Activated naive CD8-positive, alpha-beta T cell treated with anti-CD3 and anti-CD28 coated beads for 36 hours (primary cell): ENCODE measurements at places on chromosomes 2 and 18.
A peak's percentile ranks its signal among the peaks of the same experiment; 100 is the strongest.

- peak overlapping the region; percentile 50 for H3K4me3 ChIP-seq
- H3K27ac ChIP-seq: no peak overlapping the region
- peaks cover 45% of the 10 kb centered on the region for H3K4me1 ChIP-seq
Observed at GRCh38 chr2:174336501-174337336, 2.0 kb downstream of the SP9 start.

DNA sequence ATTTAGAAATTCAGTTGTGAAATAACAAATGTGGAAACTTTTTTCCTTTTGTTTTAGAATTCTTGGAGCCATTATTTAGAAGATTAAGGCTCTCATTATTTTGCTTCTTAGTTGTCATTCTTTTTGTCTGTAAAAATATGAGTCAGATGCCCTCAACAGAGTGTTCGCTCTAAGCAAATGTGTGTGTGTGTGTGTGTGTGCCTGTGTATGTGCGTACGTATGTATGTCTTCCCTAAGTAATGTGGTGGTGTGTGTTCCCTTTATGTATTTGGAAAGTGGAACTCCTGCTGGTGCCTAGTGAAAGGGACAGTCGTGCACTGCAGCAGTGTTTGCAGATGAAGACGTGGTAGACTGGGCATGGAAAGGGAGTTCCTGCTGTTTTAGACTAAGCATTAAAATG lies 27.5 kb downstream of the ZNF407 start:
- H3K27me3 ChIP-seq: no peaks in the 10 kb centered on the region
- H3K36me3 ChIP-seq: no peaks in the 10 kb centered on the region
- H3K27ac ChIP-seq: no peak overlapping the region
- H3K4me3 ChIP-seq: no peak overlapping the region

DNA sequence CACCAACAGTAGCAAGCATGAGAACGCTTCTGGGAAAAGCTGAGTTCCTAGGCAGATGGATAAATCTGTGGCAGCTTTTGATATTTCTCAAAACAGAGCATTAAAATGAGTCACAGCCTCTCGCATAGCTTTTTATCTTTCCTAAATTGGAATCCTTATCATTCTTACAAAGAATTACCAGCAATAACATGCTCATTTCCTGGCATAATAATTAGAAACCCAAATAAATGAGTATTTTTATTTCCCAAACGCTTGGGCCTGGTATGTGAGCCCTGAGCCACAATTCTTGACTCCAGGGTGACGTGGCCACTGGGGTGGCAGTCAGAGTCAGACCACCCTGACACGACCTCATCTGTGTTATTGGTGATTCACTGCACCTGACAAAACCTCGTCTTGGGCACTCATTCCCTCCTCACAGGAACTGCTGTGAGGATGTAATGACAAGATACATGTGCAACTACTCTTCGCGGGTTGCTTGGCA lies 210.7 kb downstream of the ARL4C start:
- no peak for DNase-seq
- no peak overlapping the region for H3K4me3 ChIP-seq
- H3K36me3 ChIP-seq: peaks cover 22% of the 10 kb centered on the region
- H3K27me3 ChIP-seq: no peaks in the 10 kb centered on the region
- H3K4me1 ChIP-seq: peaks cover 52% of the 10 kb centered on the region

DNA sequence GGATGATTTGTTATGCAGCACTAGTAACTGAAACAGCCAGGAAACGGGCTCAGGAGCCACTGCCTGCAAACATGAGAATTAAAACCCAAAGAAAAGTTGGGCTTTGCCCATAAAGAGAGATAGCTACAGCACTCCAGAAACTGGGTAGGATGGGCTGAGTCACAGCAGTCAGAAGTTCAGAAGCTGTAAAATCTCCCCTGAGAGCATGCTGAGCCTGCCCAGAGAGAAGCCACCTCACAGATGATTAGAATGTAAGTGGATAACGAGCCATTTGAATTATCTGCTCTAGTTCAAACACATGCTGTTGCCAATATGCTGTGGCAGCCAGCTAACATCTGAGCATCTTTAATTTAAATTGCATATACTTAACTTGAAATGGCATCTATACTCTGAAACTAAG lies 388.1 kb upstream of the ACVR2A start:
- no peak overlapping the region for H3K4me3 ChIP-seq
- no peaks in the 10 kb centered on the region for H3K4me1 ChIP-seq
- H3K36me3 ChIP-seq: no peaks in the 10 kb centered on the region
- no peak overlapping the region for H3K27ac ChIP-seq
- H3K27me3 ChIP-seq: no peaks in the 10 kb centered on the region

DNA sequence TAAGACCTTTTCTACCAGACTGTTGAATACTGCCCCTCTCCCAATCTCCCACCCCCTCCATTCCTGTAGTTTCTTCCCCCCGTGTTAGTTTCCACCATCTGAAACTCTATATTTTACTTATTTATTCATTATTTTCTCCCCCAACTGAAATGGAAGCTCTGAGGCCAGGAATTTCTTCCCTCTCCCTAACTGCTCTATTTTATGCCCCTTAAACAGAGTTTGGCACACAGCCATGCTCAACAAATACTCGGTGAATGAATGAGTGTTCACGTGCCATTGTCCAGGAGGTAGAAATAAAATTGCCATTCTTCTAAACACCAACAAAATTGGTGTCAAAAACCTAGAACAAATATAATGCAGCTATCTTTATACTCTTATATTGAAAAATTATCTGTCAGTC lies 5.6 kb downstream of the ITGB1BP1 start:
- no peak for DNase-seq
- H3K27ac ChIP-seq: no peak overlapping the region
- peaks cover 41% of the 10 kb centered on the region for H3K4me1 ChIP-seq
- H3K4me3 ChIP-seq: no peak overlapping the region

- no peaks in the 10 kb centered on the region for H3K36me3 ChIP-seq
- no peak for DNase-seq
- H3K27ac ChIP-seq: no peak overlapping the region
- H3K4me3 ChIP-seq: no peak overlapping the region
- H3K27me3 ChIP-seq: peaks cover 18% of the 10 kb centered on the region
- peaks cover 3% of the 10 kb centered on the region for H3K4me1 ChIP-seq
Observed at GRCh38 chr2:20916604-20917286, 93.8 kb upstream of the LDAH start.

DNA sequence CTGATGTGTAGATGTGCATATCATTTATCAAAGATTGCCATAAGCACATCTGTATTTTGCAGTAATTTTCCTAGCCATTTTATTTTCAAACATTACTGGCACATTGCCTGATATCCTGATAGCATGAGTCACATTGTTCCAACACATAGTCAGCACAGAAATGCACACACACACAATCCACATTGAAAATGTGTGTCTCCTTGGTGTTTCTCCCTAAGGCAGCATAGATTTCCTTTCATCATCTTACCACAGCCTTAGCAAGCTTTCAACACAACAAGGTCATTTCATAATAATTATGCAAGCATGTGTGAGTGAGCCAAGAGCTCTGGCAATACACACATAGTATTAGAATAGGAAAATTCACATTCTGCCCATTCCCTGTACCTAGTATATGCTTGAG lies 245.4 kb upstream of the MEIS1 start:
- H3K4me3 ChIP-seq: no peak overlapping the region
- no peak overlapping the region for H3K27ac ChIP-seq
- H3K27me3 ChIP-seq: no peaks in the 10 kb centered on the region
- no peak for DNase-seq

GRCh38 chr2:105573910-105574655 lies 170.6 kb upstream of the NCK2 start:
- no peaks in the 10 kb centered on the region for H3K27me3 ChIP-seq
- no peaks in the 10 kb centered on the region for H3K36me3 ChIP-seq
- H3K4me3 ChIP-seq: no peak overlapping the region
- H3K4me1 ChIP-seq: peaks cover 15% of the 10 kb centered on the region
- no peak overlapping the region for H3K27ac ChIP-seq

- H3K27me3 ChIP-seq: no peaks in the 10 kb centered on the region
- H3K4me1 ChIP-seq: peaks cover 37% of the 10 kb centered on the region
- peak overlapping the region; percentile 24 for H3K4me3 ChIP-seq
- H3K36me3 ChIP-seq: peaks cover 2% of the 10 kb centered on the region
Observed at GRCh38 chr18:57775937-57776336, 27.2 kb downstream of the ATP8B1 start.

DNA sequence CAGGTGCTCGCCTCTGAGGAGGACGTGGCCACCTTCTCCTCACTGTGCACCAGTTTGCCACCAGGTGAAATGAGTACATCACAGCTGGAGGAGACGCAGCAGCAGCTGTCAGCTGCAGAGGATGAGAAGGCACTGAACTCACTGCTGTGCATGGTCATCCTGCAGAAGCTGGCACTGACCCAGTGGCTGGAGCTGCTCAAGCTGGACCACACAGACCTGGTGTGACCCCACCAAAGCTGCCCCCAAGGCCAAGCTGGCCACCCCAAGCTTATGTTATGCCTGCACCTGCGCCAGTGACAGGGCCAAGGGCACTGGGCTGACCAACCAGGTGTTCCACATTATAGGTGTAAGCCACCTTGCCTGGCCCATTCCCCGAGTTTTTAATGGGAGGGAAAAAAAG lies 19.3 kb downstream of the CLK1 start:
- H3K27me3 ChIP-seq: no peaks in the 10 kb centered on the region
- DNase-seq: no peak
- no peaks in the 10 kb centered on the region for H3K4me1 ChIP-seq
- no peak overlapping the region for H3K27ac ChIP-seq

DNA sequence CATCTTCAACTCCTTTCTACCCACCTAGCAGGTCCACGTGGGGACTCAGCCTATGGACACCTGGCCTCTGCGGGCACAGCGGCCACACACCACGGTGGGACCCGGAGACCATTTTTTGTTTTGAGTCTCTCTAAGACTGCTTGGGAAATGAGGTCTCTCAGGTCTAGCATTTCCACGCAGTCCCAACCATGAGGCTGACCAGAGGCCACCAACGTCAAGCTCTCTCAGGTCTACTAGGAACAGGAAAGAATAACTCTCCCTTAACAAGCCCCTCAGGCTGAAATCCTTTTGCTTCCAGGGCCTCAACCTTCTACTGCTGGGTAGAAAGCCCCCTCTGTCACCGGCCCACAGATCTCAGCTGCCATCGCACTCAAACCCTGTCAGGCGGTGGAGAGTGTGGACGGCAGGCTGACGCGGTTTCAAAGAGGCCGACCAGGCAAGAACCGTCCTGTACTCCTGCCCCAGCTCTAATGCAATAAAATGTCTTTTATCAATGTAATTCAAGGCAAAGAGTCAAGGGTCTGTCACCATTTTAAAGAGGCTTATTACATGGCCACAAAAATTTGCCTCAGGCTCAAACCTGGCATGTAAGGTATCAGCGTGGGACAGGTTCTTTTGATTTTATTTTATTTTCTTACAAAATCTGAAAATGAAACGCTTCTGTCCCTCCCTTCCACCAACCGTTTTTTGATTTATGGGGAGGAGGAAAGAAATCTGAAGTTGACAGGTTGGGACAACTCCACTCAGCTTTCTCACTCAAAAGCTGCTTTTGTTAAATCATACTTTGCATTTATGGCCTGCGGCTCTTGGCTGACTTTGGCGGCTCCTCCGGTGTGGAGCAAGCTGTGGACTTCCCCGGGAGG lies 74.0 kb downstream of the BCL11A start:
- H3K4me1 ChIP-seq: peaks cover 2% of the 10 kb centered on the region
- H3K27ac ChIP-seq: no peak overlapping the region
- DNase-seq: no peak
- H3K36me3 ChIP-seq: no peaks in the 10 kb centered on the region
- no peak overlapping the region for H3K4me3 ChIP-seq
- H3K27me3 ChIP-seq: peaks cover 23% of the 10 kb centered on the region

GRCh38 chr2:47301731-47302130 lies 101.2 kb upstream of the MSH2 start:
- no peak overlapping the region for H3K27ac ChIP-seq
- no peaks in the 10 kb centered on the region for H3K36me3 ChIP-seq
- H3K4me3 ChIP-seq: no peak overlapping the region
- H3K27me3 ChIP-seq: peaks cover 12% of the 10 kb centered on the region
- DNase-seq: no peak

DNA sequence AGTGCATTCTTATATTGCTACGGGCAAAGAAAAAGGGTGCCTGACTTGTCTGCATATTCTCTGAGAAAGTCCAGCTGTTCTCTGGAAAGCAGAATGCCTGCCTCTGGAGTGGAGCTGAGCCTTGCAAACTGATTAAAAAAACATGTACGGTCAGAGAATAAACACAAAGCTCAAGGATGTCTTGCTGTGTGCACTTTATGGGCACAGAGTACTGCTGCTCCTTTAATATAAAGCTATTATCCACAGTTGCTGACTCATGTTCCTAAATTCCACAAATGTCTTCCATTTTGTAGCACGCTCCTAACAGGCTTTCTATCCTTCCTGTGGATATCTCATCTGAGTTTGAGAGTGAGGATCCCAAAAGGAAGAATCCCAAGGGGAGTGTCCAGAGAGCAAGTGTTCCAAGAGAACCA lies 229.0 kb downstream of the MREG start:
- no peaks in the 10 kb centered on the region for H3K27me3 ChIP-seq
- no peak overlapping the region for H3K4me3 ChIP-seq

GRCh38 chr2:100954044-100954420 lies 48.1 kb upstream of the RPL31 start:
- DNase-seq: no peak
- H3K27me3 ChIP-seq: no peaks in the 10 kb centered on the region
- H3K27ac ChIP-seq: no peak overlapping the region
- no peak overlapping the region for H3K4me3 ChIP-seq

DNA sequence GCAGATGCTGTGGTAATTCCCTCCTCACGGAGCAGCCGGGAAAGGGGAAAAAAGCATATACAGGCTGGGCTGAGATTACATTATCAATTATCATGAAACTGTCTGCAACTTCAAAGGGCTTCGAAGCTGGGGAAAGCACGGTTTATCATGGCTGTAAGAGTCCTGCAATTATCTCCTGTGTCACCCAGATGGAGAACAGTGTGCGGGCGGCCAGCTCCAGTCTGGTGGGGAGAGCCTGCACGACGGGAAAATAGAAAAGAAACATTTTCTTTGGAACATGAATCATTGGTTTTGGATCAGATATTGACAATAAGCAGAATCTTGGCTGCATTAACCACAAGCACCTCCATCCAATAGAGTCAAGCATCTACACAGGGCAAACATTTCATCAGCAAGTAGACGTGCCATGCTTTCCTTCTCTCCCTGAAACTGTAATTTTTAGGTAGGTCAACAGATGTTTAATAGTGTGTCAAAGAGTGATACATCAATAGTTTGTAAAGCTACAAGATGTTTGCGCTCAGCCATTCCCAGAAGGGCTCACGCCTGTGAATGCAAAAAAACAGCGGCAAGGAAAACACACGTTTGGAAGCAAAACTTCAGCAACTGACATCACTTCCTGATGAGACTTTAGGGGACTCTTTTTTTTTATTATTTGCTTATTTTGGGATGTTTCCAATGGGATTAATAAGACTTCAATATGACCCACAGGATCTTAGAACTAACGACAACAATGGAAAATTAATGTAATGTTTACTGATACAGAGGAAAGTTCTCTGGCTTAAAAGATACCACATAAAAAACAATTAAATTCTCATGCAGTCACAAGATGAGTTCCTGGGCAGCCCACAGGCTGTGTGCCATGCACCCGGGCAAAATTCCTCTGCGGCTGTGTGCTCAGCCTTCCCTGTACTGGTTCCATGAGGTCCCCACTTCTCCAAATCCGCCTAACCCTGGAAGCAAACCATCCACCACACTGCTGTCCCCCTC lies 111.0 kb upstream of the SALL3 start:
- no peak for DNase-seq
- H3K27me3 ChIP-seq: peaks cover 10% of the 10 kb centered on the region
- no peak overlapping the region for H3K27ac ChIP-seq
- no peaks in the 10 kb centered on the region for H3K36me3 ChIP-seq
